ENCODE measurements at places on chromosomes 11 and 22.

GRCh38 chr22:20001082-20001638 lies 15.5 kb downstream of the ARVCF start:
- DNase-seq = no peak

- DNase-seq = no peak
Observed at GRCh38 chr22:30251711-30252110, 5.2 kb upstream of the LIF start.

- DNase-seq = peak; percentile 12
Observed at GRCh38 chr11:113994077-113994954, 19.4 kb downstream of the HTR3A start.

GRCh38 chr22:19121631-19122142 lies 525 bp downstream of the DGCR2 start:
- DNase-seq = no peak

DNA sequence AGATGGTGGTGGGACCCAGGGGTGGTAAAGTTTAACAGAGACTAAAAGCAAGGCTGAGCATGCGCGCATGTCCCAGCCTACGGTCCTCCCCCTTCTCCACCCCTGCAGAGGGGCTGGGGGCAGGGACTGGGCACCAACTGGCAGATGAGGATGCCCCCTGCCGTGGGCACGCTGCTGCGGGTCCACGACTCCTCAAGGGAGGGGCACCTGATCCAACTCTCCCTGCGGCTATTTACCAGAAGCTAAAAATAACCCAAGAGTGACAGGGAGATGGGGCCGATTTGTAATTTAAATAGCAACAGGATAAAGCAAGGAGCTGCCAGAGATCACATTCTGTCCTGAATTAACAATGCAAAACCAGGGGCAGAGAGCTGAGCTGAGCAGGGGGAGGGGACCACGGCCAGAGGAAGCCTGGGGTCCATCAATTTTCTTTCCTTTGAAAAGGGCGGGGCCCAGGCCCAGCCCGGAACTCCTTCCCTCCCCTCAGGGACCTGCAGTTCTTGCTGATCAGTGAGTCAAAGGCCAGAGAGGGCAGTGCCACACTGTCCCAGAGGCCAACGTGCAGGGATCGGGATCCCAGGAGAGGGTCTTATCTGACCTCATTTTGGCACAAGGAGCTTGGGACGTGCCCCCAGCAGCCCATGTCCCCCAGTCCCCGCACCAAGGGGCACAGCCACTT lies 8.1 kb upstream of the DGKZ start:
- no peak for DNase-seq

- DNase-seq = no peak
Observed at GRCh38 chr11:122105044-122105758, 10.8 kb downstream of the BLID start.

DNA sequence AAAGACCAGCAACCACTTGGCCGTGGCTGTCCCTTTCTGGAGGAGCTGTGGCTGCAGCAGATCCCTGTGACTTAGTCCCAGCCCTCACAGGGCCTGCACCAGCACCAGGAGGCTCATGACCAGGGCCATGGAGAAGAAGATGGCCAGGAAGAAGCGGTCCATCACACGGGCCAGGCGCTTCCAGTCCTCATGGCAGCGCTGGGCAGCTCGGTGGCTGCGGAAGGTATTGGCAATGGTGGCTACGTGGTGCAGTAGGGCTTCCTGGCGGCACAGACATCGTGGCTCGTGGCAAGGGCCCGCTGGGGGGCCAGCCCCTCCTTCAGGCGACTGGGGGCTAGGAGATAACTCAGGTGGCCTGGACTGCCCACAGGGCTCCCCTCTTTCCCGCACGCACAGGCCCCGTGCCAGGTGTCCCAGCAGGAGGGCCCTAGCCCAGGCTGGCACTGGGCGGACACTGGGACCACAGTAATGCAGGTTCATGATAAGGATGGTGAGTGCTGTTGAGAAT lies 5.1 kb downstream of the CHRNA10 start:
- no peak for DNase-seq

DNA sequence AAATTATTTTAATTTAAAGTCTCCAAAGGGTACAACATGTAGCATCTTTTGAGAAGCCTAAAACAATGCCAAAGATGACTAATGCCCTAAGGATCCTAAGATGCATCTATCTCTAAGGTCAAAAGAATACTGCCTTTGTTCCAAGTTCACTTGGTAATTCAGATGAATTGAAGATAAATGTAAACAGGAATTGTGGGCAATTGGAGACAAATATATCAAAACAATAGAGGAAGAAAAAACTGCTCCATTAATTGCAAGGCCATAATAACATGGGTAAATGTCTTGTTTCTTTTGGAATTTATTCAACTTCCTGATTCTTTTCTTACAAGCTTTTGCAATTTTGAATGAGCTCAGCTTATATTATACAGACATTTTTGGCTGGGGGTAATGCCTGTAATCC lies 338.6 kb downstream of the TTC28 start:
- no peak for DNase-seq

- no peak for DNase-seq
Observed at GRCh38 chr11:110293389-110293788, 3.0 kb downstream of the RDX start.

- DNase-seq = no peak
Observed at GRCh38 chr22:49720279-49720959, 107.3 kb downstream of the BRD1 start.

DNA sequence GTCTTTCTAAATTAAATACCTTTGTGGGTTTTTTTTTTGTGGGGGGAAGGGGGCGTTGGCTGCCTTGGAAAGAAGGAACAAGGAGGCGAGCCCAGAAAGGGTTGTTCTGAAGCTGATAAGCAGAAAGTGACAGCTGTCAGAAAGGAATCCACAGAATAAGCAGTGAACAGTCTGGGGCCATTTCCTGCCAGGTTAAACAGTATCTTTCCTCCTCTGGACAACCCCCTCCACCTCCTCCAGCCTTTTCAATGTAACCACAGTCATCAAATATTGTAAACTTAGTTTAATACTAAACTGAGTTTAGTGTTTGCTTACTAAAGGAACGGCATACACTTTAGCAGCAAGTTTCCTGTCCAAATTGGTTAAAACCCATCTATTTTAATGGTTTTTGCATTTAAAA lies 271.2 kb upstream of the SYN3 start:
- no peak for DNase-seq

DNA sequence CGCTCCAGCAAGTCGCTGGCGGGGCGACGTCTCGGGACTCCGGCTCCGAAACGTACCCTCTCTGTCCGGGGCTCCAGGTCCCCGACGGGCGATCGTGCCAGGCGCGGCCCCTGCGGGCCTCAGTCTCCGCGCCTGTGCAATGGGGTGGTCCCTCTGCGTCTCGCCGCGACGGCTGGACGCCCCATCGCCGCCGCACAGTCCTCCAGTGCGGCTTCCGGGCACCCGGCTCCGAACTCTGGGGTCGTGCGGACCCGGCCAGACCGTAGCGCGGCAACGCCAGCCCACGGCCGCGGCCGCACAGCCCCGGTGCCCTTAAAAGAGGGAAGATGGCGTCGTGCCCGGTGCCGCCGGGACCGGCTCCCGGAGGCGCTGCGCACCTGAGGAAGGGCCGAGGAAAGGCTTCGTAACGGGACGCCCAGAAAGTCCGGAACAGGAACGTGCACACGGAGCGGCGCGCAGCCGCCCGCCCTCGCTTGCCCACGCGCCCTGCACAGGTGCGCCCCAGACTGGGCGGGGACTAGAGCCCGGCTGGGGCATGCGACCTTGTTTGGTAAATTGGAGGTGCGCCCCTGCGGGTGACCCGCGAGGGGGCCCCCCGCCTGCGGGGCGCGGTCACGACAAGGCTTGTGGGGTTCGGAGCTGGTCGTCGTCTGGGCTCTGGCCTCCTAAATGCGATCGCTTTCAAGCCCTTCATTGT lies 525 bp downstream of the BIK start:
- DNase-seq = peak; percentile 51

- DNase-seq = no peak
Observed at GRCh38 chr11:75743711-75744563, 24.6 kb upstream of the DGAT2 start.

- no peak for DNase-seq
Observed at GRCh38 chr11:66112041-66112491, 42.0 kb downstream of the PACS1 start.
